Vagina (tissue), 2 donors: ENCODE measurements at places on chromosomes 12 and 14. TPM values are rescaled to one million over a fixed set of nuclear protein-coding genes. Genes with fewer than 3 reads are reported as not detected.

The GDF3 gene
- total RNA-seq, result not detected

The PDE3A gene
- total RNA-seq, result 9.6 TPM

The STAC3 gene
- 0.74 TPM for total RNA-seq

The CCDC184 gene
- 1.2 TPM for total RNA-seq

The TUBA1B gene
- 638 TPM for total RNA-seq

The RBP5 gene
- total RNA-seq, result 3.7 TPM

The CMA1 gene
- not detected for total RNA-seq

The PRMT5 gene
- 65.6 TPM for total RNA-seq

The IFT43 gene
- 47.4 TPM for total RNA-seq

The SERPINA9 gene
- 2.0 TPM for total RNA-seq

The SYNE3 gene
- 27.0 TPM for total RNA-seq

The POTEM gene
- total RNA-seq, result not detected

The USP15 gene
- total RNA-seq, result 74.2 TPM

The DEPDC4 gene
- total RNA-seq, result not detected
